HT1080 (cell line): ENCODE measurements at places on chromosomes 6 and 20. TPM values are rescaled to one million over a fixed set of nuclear protein-coding genes. Genes with fewer than 3 reads are reported as not detected.

The EPPIN gene
- total RNA-seq: not detected in 2 replicates

The SCGN gene
- not detected in 2 replicates for total RNA-seq

The COL12A1 gene
- total RNA-seq: 9.7 and 12.6 TPM in 2 replicates

The PKIG gene
- 18.2 and 19.2 TPM in 2 replicates for total RNA-seq

The GNMT gene
- not detected in 2 replicates for total RNA-seq

The ARMC12 gene
- not detected in 2 replicates for total RNA-seq

The SLC29A1 gene
- total RNA-seq: 55.2 and 78.8 TPM in 2 replicates

The FOXO3 gene
- 8.7 and 11.5 TPM in 2 replicates for total RNA-seq

The BPIFB4 gene
- 0.10 TPM in 1 of 2 replicates, not detected in the other for total RNA-seq

The PRICKLE4 gene
- total RNA-seq: 0.39 TPM in 1 of 2 replicates, not detected in the other

The RAET1E gene
- total RNA-seq: 11.3 and 14.6 TPM in 2 replicates

The SLC22A3 gene
- not detected in 2 replicates for total RNA-seq

The REM1 gene
- not detected in 2 replicates for total RNA-seq

The CLDN20 gene
- not detected in 2 replicates for total RNA-seq

The ADGRF1 gene
- not detected in 2 replicates for total RNA-seq

The SLC22A23 gene
- 3.3 and 3.9 TPM in 2 replicates for total RNA-seq

The VGLL2 gene
- total RNA-seq: not detected in 2 replicates

The ADGRB3 gene
- 0.10 and 0.24 TPM in 2 replicates for total RNA-seq

The FAM83B gene
- not detected in 2 replicates for total RNA-seq

The HMGCLL1 gene
- not detected in 2 replicates for total RNA-seq

The BTN3A1 gene
- total RNA-seq: 8.2 and 8.7 TPM in 2 replicates

The SLC22A16 gene
- total RNA-seq: not detected in 2 replicates

The ABHD16A gene
- total RNA-seq: 21.6 and 26.5 TPM in 2 replicates

The PCNA gene
- 364 and 457 TPM in 2 replicates for total RNA-seq

The CTAGE9 gene
- total RNA-seq: not detected in 2 replicates

The SLC22A7 gene
- total RNA-seq: not detected in 2 replicates

The SRSF12 gene
- not detected in 2 replicates for total RNA-seq

The MEP1A gene
- total RNA-seq: not detected in 2 replicates

The NOX3 gene
- not detected in 2 replicates for total RNA-seq

The EHMT2 gene
- 56.7 and 57.5 TPM in 2 replicates for total RNA-seq

The SOD2 gene
- total RNA-seq: 53.5 and 60.2 TPM in 2 replicates

The TRDN gene
- total RNA-seq: not detected in 2 replicates

The PDYN gene
- total RNA-seq: not detected in 2 replicates

The ADGRG6 gene
- total RNA-seq: 12.3 and 12.7 TPM in 2 replicates

The RAD21L1 gene
- 0.17 and 0.59 TPM in 2 replicates for total RNA-seq

The SLC4A11 gene
- total RNA-seq: 1.1 and 1.7 TPM in 2 replicates

The CD93 gene
- total RNA-seq: 0.03 and 0.20 TPM in 2 replicates

The MYLK4 gene
- total RNA-seq: 0.02 TPM in 1 of 2 replicates, not detected in the other

The ABHD16B gene
- not detected in 2 replicates for total RNA-seq

The CST9L gene
- total RNA-seq: not detected in 2 replicates

The PAK5 gene
- total RNA-seq: not detected in 2 replicates

The FILIP1 gene
- 0.30 and 0.85 TPM in 2 replicates for total RNA-seq

The GMPR gene
- 2.4 and 2.9 TPM in 2 replicates for total RNA-seq
